ENCODE measurements at places on chromosomes 5 and 9.

DNA sequence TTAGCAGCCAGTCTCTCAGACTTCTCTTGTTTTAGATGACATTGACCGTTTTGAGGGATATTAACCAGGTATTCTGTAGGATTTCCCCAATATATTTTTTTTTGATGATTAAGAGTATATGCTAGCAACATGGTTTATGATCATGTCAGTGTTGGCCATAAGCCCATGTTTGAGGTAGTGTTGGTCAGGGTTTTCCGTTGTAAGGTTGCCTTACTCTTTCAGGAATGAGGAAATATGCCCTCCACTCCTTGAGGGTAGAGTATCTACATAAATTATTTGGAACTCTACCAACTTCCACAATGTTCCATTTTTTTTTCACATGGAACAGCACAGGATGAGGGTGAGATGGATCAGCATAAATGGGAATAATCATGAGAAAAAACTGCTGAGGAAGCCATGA, 188.4 kb upstream of the PRDM9 start:
- no peak for DNase-seq

- DNase-seq: no peak
Observed at GRCh38 chr5:1660511-1660910, 136.8 kb upstream of the LPCAT1 start.

GRCh38 chr5:95784514-95785302, 37.8 kb downstream of the GLRX start:
- no peak for DNase-seq

- DNase-seq: no peak
Observed at GRCh38 chr5:31754741-31755675, 116.1 kb downstream of the PDZD2 start.

GRCh38 chr9:94144394-94144793, 60.1 kb downstream of the PTPDC1 start:
- no peak for DNase-seq

GRCh38 chr5:26948921-26949320, 89.5 kb downstream of the CDH9 start:
- peak; percentile 31 for DNase-seq

DNA sequence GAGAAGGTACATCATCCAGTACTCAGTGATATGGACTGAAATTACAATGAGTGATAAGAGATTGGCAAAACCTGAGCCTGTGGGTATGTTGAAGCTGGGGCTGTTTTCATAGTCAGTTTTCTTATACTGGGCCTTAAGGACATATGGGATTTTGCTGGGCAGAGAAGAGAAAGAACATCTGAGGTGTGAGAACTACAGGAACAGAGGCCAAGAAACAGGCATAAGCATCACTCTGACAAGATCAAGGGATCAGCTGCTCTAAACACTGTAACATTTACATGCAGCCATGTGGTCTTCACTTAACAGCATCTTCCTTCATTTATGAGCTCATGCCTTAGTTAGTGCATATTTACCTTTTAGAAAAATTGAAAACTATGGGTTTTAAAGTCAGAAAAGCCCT, 220.0 kb downstream of the TRIM36 start:
- no peak for DNase-seq

DNA sequence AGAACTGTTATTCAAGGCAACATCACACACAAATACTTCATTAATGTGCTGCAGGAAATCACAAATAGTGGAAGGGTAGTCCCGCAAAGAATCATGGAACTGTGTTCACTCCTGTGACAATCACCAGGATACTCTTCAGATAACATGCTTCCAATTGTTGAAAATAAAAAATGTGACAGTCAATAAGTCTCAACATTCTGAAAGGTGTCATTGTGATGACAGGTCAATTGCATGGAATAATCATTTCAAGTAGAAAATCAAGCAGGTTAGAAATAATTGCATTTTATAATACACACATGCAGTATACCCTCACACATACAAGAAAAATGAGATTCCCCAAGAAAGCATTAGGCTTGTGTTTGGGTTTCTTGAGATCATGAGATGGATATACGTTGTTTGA, 46.4 kb upstream of the ISL1 start:
- no peak for DNase-seq

DNA sequence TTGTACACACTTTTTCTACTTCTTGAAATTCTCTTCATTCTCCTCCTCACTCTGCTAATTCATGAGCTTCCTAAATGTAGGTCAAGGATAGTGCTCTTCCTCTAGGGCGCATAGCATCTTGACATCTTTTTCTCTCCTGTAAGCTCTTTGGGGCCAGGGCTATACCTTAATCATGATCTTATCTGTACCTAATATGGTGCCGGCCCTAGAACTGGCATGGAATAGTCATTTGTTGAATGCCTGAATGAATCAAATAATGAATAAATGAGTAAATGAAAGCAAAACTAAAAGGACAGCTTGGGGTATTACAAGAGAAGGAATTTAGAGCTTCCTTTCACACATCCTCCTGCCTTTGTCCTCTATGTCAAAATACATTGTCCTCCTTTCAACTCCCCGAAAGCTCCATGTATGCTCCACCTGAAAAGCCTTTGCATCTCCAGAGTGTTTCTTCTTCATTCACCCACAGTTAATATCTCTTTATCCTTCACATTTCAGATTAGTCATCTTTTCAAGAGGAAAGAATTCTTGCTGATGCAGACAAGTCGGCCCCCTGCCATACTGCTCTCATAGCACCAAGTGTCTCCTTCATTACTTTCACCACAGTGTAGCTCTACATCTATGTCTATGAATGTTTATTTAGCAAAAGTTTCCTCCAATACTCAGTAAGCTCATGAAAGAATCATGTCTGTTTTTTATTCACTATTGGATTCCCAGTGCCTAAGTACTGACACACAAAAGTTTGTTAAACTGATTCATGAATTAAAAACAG, 16.4 kb upstream of the PPP2R2B start:
- no peak for DNase-seq

DNA sequence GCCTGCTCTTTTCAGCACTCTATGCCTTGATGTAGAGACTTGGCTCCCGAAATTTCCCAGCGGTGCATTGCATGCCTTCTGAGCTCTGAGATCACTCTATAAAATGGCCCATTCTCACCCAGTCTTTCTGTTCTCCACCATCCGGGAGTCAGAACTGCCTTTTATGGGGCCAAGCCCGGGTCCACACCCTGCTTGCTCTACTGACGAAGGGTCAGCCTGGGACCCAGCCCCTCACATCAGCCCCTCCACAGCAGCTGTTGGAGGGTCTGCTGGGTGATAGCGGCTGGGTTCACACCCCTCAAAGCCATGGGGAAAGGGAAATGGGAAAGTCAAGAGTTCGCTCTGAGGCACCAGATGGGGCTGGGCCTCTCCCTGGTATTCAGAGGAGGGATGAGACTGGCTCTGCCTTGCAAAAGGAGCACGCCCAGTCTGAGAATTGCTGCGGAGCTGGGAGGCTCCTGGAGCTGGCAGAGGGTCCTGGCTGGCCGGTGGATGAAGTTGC, 66.0 kb upstream of the ORM1 start:
- DNase-seq: no peak

Measured in HS-5 (cell line).